ENCODE measurements at places on chromosomes 1 and 21. TPM values are rescaled to one million over a fixed set of nuclear protein-coding genes. Genes with fewer than 3 reads are reported as not detected.

DNA sequence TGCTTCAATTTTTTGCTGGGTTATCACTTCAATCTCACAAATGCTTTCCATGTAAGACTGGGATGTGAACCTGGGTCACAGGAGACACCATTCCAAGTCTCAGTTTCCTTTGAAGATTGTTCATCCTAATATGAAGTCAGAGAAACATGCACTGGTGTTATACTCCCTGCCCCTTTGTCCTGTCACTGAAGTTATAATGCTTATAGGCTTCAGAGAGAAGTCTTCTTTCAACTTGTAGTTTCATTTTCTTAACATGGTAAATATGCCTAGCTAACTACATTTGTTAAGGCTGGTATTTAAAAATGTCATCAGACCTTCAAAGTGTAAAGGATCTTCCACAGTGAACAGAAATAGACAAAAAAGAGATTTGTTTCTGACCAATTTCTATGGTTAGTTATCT is 1195.9 kb downstream of the MRPL39 start:
- DNase-seq, result no peak

GRCh38 chr21:43300496-43301408 is 126.2 kb downstream of the SIK1 start:
- DNase-seq, result no peak

- peak; percentile 25 for DNase-seq
Observed at GRCh38 chr21:32807717-32808380, 36.3 kb upstream of the PAXBP1 start.

GRCh38 chr1:22953057-22953739 is 19.5 kb downstream of the LACTBL1 start:
- DNase-seq, result no peak

DNA sequence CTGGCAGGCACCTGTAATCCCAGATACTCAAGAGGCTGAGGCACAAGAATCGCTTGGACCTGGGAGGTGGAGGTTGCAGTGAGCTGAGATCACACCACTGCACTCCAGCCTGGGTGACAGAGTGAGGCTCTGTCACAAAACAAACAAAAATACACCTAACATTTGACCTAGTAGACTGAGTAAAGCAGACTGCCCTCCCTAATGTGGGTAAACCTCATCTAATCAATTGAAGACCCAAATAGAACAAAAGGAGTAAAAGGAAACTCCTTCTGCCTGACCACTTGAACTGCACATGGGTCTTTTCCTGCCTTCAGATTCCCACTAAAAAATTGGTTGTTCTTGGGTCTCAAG is 19.0 kb upstream of the RBM15 start:
- no peak for DNase-seq

The RGS16 gene
- total RNA-seq, result 1.5 TPM

Data from PC-3 (cell line).